ENCODE measurements at places on chromosomes 13 and 19.
A peak's percentile ranks its signal among the peaks of the same experiment; 100 is the strongest.

DNA sequence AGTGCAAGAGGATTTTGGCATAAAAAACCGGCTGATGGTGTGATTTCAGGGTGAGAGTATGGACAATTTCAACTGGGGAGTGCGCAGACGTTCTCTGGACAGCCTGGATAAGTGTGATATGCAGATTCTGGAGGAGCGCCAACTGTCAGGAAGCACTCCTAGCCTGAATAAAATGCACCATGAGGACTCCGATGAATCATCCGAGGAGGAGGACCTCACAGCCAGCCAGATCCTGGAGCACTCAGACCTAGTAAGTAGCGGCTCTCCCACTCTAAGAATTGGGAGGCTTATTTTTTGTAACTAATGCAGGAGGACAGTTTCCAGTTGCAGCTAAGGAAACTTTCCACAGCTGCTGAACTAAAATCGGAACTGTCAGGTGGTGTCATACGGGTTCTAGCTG, 53.6 kb downstream of the ZAR1L start:
- H3K27ac ChIP-seq: no peak overlapping the region
- H3K4me1 ChIP-seq: no peaks in the 10 kb centered on the region
- no peak overlapping the region for H3K4me3 ChIP-seq
- no peak for DNase-seq

DNA sequence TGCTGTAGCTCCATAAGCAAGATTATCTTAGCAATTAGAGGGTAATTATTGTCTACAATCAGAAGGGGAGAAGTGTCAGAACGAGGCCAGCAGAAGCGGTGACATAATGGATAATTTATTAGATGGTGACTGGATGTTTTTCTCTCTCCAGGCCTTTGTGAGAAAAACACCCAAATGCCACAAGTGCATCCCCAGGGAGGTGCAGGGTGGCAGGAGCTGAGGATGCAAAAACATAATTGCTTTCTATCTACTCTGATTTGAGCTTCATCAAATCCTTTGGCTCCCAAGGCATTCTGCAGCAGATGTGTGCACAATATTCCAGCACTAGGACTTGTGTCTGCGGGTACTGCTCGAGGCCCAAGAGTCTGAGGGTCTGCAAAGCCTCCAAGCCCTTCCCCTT, 220.1 kb upstream of the SERP2 start:
- no peaks in the 10 kb centered on the region for H3K4me1 ChIP-seq
- H3K36me3 ChIP-seq: no peaks in the 10 kb centered on the region
- no peak overlapping the region for H3K27ac ChIP-seq

GRCh38 chr19:43780706-43781525, at the start of gene KCNN4:
TSS of gene KCNN4 (minus strand) at chr19:43780973. CDS start at chr19:43780861, 112 bp downstream.
- peaks cover 11% of the 10 kb centered on the region for H3K36me3 ChIP-seq
- peak within 1 kb of the TSS; percentile 83 for H3K27ac ChIP-seq
- H3K4me1 ChIP-seq: peaks cover 88% of the 10 kb centered on the region
- peak; percentile 77 for DNase-seq

DNA sequence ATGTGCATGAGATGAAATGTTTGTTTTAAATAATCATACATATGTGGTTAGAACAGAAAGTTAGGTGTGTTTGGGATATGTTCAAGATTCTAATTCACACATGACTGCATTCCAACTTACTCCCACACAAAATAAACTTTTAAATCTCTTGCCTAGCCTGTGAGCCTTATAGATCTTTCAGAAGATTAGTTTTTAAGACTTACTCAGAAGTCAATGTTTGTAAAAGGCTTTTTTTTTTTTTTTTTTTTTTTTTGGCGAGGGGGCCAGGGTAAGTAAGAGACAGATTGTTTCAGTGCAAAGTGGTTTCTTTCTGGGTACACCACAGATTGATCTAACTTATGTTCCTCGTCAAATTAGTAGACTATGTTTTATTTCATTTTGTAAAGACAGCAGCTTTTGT, 39.1 kb downstream of the GPR180 start:
- no peak overlapping the region for H3K4me3 ChIP-seq
- H3K27me3 ChIP-seq: no peaks in the 10 kb centered on the region
- no peak for DNase-seq
- H3K27ac ChIP-seq: no peak overlapping the region
- no peaks in the 10 kb centered on the region for H3K36me3 ChIP-seq
- no peaks in the 10 kb centered on the region for H3K4me1 ChIP-seq
